ENCODE measurements at places on chromosomes 12 and 14.

DNA sequence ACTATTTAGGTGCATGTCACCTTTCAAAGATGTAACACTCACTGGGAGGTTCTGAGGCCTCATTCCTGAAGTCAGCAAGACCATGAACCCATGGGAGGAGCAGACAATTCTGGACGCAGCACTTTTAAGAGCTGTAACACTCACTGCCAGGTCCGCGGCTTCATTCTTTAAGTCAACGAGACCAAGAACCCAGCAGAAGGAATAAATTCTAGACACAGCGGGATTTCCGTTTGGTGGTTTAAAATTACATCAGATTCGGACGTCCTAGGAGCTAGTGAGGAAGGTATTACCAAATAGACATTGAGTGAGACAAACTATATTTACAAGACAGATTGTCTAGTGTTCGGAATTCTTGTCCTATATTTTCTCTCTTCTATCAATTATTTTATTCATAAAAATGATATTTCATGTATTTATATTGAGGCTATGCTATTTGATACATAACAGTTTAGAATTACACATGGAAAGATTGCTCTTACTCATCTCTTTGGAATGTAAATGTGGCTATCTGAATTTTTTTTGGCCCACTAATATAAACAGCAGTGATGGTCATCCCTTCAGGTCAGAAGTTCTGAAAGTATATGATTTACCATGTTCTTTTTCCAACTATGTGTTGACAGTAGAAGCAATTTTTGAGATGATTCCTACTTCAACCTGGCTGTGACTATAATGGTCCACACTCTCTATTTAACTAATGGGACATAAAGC is 1973.0 kb upstream of the FLRT2 start:
- no peak for DNase-seq

- DNase-seq: no peak
These were observed 1023.0 kb upstream of the ATXN7L3B start for GRCh38 chr12:73514672-73515071.

- no peak for DNase-seq
These were observed 36.3 kb upstream of the HECTD1 start for GRCh38 chr14:31243860-31244259.

DNA sequence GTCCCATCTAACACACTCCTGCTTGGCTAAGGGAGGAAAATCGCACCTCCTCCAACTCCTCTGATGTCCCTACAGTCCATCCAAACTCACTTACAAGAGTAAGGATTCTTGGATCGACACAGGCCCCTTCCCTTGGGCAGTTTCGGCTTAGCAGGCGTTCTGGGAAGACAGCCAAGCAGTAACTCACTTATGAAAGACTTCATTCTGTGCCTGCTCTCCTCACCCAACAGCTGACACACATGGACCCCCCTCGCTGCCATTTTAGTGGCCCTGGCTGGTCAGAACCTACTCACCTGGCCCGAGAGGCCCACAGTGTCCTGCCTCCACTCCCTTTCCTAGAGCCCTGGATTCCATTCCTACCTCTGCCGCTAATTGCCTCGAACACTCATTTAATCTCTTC is 52.3 kb upstream of the BCL2L14 start:
- DNase-seq: no peak
